Epithelial cell of proximal tubule (primary cell): ENCODE measurements at places on chromosomes 3 and 15. TPM values are rescaled to one million over a fixed set of nuclear protein-coding genes. Genes with fewer than 3 reads are reported as not detected.
A peak's percentile ranks its signal among the peaks of the same experiment; 100 is the strongest.

GRCh38 chr15:95085056-95085455, 853.7 kb downstream of the MCTP2 start:
- DNase-seq = peak; percentile 36

GRCh38 chr3:97825101-97825500, 3.3 kb downstream of the CRYBG3 start:
- no peak for DNase-seq

GRCh38 chr3:111260878-111261277, 189.3 kb downstream of the NECTIN3 start:
- DNase-seq = no peak

DNA sequence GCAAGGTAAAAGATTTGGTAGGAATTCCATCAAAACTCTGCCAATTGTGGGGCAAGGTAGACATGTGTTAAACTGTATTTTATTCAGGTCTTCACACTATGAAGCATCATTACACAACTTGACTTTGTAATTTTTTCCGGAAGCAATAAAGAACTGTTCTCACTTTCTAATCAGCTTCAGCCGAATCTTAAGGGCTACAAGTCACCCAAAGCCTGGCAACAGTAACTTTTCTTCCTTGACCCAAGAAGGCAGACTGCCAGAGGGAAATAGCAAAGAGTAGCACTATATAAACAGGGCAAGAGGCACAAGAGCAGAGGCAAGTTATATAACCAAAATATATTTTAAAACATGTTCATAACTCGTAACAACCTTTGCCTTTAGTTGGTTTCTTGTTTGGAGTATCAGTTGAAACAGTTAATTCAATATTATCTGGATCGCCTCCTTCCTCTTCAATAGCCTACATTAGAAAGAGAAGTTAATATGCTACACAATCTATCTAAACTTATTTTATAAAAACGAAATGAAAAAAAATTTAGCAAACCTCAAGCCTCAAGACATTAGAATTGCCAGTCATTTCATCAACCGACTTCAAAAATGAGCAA, 1.4 kb downstream of the SLTM start:
- DNase-seq = no peak

GRCh38 chr3:143831208-143831607, 17.1 kb downstream of the SLC9A9 start:
- DNase-seq = no peak

- DNase-seq = no peak
Observed at GRCh38 chr3:31240013-31240412, 292.7 kb upstream of the STT3B start.

DNA sequence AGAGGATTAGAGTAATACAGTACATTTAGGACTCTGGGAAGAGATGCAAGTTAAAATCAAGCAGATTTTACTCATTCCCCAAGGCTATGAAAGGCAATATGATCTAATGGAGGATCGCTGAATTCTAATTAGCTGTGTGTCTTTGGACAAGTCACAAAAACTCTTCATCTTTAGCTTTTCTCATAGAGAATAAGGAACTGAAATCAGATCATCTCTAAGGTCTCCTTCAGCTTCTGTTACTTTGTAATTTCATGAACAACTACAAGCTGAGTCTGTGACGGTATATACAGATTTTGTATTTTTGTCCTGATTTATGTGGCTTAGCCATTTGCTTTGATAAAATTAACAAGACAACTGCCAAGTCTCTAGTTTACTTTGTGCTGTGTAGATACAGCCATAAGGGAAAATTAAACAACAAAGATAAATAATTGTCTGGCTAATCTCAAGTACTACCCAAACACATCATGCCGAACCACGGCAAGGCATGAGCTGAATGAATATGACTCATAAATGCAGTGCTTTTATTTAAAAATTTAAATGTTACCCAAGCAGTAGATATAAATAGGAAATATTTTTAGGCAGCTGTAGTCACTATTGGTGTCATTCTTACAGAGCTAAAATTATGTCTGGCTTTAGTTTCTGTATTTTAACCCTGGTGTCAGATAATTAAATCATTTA, 81.5 kb downstream of the GAP43 start:
- no peak for DNase-seq

DNA sequence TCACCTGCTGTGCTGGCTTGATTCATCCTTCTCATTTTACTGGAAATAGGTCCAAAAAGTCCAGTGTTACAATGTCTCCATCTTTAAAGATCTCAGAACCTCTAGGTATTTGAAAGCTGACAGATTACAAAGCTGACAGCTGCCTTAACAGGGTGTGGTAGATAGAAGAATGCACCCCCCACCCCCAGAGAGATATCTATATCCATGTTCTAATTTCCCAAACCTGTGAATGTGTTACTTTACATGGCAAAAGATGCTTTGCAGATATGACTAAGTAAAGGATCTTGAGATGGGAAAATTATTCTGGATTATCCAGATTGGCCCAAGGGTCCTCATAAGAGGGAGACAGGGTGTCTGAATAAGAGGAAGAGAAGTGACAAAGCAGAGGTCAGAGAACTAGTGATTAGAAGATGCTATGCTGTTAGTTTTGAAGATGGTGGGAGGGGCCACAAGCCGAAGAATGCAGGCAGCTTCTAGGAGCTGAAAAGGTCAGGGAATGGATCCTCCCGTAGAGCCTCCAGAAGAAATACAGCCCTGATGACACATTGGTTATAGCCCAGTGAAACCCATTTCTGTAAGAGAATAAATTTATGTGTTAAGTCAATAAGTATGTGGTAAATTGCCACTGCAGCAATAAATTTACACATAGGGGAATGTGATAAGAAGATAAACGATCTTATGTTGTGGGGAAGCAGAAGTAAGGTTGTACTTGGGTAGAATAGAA, 21.5 kb upstream of the FSTL1 start:
- DNase-seq = no peak

DNA sequence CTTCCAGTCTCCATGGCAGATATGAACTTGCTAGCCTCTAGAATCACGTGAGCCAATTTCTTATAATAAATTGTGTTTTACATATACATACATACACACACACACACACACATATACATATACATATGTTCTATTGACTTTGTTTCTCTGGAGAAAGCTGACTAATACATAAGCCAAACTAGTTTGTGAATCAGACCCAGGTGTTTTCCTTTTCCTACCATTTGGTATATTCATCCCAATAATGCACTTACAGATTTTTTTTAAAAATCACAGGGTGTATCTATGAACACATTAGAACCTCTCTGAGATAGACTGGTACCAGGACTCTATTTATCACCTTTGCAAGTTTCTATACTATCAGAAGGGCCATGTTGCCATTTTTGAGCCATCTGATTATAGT, 122.9 kb upstream of the KCNH8 start:
- DNase-seq = no peak

DNA sequence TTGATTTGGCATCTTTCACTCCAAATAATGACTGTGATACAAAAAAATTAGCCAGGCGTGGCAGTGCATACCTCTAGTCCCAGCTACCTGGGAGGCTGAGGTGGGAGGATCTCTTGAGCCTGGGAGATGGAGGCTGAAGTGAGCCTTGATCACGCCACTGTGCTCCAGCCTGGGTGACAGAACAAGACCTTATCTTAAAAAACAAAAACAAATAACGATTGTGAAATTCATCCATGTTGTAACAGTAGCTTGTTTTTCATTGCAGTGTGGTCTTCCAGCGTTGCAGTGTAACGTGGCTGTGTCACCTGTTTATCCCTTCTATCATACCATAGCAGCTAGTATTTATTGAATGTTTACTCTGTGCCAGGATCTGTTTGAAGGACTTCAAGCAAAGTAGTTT, 120.9 kb downstream of the ITPR1 start:
- DNase-seq = no peak

DNA sequence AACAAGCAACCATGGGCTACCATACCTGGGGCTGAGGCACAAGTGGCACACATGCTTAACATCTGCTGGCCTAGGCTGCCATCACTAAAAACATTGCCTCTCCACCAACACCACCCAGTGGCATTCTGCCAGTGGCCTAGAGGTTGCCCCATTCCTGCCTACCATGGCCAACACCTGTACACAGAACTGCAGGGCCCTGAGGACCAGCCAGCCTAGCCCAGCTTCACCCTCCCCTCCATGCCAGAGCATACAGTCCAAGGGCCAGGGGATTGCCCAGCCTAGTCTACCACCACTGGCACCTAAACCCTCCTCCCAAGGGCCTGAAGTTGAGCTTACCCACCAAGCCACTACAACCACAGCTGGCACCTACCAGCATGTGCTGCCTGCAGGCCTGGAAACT, 35.3 kb downstream of the NEK10 start:
- DNase-seq = no peak

DNA sequence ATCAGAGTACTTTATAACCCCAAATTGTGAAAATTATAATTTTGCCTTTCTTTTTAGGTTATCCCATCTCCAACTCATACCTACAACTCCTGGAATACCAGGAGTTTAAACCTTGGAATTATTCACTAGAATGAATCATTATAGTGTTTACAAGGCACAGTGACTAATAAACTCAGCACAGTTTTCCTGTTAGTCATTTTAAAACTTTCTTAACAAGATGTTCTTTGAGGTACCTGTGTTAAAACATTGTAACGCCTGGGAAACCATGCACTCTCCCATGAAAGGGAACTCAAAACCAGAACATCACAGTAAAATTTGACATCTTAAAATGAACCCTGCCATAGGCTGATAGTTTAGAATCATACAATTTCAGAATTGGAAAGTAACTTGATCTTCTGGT, 132.4 kb upstream of the OSTN start:
- DNase-seq = peak; percentile 81

DNA sequence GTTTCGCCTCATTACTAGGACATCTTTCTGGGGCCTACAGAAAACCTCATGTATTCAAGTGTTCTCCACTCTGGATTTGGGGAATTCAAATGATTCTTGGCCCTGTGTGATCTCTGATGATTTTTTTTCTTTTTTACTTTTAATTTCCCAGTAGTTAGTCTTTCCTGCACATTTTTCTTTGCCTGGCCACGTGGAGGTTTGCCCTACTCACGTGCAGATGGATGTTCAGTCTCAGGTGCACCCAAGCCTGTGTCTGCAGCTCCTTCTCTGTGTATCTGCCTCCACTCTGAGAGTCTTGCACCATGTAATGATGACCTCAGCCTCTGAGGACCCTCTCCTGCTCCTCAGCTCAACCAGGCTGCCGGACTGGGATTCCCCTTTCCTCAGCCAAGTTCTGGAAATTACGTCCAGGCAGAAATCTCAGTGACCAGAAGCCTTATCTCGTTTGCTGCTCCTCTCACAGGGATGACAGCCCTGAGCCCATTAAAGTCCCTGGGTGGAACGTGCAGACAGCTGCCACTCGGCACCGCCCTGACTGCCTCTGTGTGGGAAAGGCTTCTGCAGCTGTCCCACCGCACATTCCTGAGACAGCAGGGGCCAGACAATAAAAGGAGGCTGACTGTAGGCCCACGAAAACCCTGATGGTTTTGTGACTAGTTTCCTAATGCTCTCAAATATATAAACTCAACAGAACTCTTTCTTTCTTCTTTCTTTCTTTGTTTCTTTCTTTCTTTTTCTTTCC, 31.4 kb upstream of the GABRB3 start:
- DNase-seq = no peak

DNA sequence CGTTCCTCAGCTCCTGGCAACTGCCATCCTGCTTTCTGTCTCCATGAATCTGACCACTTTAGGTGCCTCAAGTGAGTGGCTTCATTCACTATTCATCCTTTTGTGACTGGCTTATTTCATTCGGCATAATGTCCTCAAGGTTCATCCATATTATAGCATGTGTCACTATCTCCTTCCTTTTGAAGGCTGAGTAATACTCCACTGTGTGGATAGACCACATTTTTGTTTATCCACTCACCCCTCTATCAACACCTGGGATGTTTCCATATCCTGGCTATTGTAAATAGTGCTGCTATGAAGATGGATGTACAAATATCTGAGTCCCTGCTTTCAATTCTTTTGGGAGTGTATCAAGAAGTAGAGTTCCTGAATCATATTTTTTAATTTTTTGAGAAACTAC, 98.8 kb downstream of the ADAMTS17 start:
- no peak for DNase-seq

DNA sequence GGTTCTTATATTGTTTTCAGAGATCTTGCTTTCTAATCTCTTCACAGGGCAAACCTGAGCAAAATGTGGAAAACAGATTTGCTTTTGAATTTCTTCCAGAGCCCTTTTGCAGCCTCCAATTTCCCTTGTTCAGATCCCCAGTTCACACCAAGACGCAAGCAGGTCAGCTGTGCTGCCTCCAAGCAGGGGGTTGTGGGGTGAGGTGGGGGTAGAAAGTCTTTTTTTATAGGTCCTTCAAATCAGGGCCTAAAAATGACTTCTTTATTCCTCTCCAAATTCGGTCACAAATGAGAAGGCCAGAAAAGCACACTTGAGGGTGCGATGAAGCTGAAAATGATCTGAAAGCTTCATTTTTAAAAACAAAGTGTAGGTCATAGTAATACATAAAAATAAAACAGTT, 26.3 kb upstream of the AVEN start:
- no peak for DNase-seq

DNA sequence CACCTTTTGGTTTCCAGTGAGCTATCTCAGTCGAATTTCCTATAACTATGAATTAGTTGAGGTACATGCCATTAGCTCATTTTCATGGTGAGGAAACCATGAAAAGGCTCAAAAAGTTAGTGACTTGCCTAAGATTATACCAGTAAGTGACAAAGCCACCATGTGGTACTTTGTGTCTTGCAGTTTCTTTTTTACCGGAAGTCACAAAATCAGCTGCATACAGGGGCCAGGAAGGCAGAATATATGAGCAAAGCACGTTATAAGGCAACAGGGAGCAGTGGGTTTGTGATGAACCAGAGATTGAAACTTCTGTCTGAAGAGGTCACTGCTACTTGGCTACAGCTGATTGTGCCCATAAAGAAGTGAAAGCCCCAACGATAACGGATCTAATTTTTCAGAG, 50.3 kb downstream of the CMTM8 start:
- DNase-seq = no peak

GRCh38 chr3:171829841-171830517, 13.2 kb upstream of the TMEM212 start:
- no peak for DNase-seq

GRCh38 chr3:45940004-45940780, 3.1 kb upstream of the CXCR6 start:
- no peak for DNase-seq

- no peak for DNase-seq
Observed at GRCh38 chr3:181009225-181009624, 19.7 kb upstream of the DNAJC19 start.

DNA sequence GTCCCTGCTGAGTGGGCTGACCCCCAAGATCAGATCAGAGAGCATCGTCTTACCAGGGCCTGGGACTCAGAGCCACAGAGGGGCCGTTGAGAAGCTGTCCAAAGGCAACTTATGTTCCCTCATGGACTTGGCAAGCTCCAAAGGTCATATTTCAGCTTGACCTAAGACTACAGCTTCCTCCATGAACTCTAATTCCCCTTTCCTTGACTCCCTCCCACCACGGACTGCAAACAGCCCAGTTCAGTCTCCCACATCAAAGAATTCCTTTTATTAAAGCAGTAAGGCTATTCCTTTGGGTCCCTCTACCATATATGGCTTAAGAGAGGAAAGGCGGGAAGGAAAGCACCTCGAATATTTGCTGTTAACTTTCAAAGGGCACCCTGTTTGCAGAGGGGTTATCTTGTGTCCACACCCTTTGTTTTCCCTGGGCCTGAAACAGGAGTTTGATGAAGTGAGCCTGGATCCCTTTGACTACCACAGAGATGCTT, 146.1 kb upstream of the THBS1 start:
- DNase-seq = no peak

TM4SF4 gene
- 0.29 and 1.2 TPM in 2 replicates for total RNA-seq

RGMA gene
- total RNA-seq = 0.36 and 0.40 TPM in 2 replicates

VGLL3 gene
- total RNA-seq = 7.9 and 9.9 TPM in 2 replicates

GHRL gene
- not detected in 2 replicates for total RNA-seq

FOXB1 gene
- total RNA-seq = not detected in 2 replicates

ATP13A4 gene
- total RNA-seq = not detected in 2 replicates

HCLS1 gene
- total RNA-seq = 0.12 and 1.0 TPM in 2 replicates
